NCI-H510A treated with DMSO at 0.1 percent for 48 hours (cell line): ENCODE measurements at places on chromosomes 5 and 9.

DNA sequence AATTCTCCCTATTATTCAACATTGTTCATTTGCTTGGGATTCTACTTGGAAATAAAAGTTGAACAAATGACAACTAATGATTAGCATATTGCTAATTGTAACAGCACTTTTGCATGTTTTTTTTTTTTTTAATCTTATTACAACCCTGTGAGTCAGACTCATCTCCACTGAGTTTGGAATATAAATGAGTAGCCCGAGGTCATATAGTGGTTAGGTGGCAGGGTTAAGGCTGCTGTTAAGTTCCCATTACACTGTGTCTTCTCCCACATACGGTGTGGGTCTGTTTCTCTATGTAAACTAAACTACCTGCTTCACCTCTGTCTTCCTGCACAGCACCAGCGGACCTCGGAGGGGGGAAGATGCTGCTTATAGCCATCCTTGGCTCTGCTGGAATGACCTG lies 92.4 kb downstream of the EQTN start:
- no peak for DNase-seq

DNA sequence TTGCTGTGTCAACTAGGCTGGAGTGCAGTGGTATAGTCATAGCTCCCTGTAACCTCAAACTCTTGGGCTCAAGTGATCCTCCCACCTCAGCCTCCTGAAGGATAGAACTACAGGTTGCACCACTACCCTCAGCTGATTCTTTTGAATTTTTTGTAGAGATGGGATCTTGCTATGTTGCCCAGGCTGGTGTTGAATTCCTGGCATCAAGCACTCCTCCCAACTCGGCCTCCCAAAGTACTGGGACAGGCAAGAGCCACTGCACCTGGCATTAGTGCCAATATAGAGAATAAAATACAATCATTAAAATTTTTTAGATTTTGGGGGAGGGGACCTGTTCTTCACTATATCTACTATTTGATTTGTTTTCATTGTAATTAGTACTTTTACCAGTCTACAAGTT lies 15.4 kb downstream of the PPIP5K2 start:
- DNase-seq: no peak

- DNase-seq: no peak
Measured at GRCh38 chr5:103217101-103217500, 41.5 kb upstream of the MACIR start.

- no peak for DNase-seq
Measured at GRCh38 chr9:108860354-108860753, 1.7 kb upstream of the ACTL7A start.

- DNase-seq: no peak
Measured at GRCh38 chr5:81183811-81184748, 49.0 kb upstream of the CKMT2 start.

DNA sequence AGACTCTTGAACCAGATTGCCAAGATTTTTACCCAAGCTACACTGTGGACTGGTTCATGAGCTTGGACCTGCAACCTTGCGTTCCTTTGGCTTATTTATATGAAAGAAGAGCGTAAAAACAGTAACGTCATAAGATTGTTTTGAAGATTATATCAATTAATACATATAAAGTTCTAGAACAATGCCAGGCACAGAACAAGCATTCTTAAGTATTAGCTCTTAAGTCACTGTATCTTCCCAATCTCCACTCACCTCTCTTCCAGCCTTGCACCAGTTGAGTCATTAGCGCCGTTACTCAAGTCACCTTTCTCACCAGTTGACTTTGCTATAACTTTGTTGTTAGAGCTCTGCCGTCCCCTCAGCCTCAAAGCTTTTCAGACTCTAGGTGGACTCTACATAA lies 415.7 kb downstream of the PLK2 start:
- no peak for DNase-seq

DNA sequence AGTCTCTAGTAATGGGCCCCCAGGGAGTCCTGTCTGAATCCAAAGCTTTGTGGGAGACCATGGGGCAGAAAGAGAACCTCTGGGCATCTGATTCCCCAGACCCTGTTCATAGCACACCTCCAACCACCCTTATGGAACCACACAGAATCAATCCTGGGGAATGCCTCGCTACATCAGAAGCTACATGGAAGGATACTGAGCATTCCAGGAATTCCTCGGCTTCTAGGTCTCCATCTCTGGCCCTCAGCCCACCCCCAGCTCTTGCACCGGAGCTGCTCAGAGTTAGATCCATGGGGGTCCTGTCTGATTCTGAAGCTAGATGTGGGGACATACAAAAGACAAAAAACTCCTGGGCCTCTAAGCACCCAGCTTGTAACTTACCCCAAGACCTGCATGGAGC lies 28.4 kb downstream of the VCP start:
- no peak for DNase-seq

- no peak for DNase-seq
Measured at GRCh38 chr9:29773676-29774075, 2200.4 kb upstream of the C9orf72 start.
